Anterior cingulate cortex (tissue), 58 donors: ENCODE measurements at places on chromosomes 4 and X.
A peak's percentile ranks its signal among the peaks of the same experiment; 100 is the strongest.

DNA sequence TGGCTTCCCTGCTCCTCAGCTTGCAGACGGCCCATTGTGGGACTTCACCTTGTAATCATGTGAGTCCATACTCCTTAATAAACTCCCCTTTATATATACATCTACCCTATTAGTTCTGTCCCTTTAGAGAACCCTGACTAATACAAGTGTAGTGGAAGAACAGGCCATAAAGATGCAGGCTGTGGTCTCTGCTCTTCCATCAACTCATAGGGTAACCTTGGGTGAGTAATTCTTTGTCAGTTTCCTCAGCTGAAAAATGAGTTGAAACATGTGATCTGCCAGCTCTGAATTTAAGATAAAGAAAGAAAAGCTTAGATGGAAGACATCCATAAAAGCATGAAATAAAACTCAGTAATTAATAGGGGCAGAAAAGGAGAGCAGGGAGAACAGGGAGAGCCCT lies 103.6 kb downstream of the ENOX2 start:
- no peak for DNase-seq

DNA sequence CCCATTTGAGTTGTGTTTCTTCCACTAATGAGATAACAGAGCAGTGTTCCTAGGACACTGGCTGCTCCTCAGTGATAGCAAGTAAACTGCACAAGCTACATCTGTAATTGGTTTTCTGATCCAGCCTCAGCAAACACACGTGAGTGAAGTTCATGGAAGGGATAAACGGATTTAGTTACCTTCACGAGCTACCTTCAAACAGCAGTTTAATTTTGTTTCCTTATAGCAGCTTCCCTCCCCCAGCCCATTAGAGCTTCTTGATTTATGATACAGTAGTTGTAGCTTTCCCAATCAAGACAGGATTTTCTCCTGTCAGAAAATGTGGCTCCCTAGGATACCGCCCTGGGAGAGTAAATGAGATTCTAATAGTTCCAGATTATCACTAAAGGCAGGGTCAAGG lies 634.2 kb upstream of the FAT1 start:
- DNase-seq, result no peak

- no peak for DNase-seq
Observed at GRCh38 chr4:101328063-101328602, 19.2 kb downstream of the PPP3CA start.

DNA sequence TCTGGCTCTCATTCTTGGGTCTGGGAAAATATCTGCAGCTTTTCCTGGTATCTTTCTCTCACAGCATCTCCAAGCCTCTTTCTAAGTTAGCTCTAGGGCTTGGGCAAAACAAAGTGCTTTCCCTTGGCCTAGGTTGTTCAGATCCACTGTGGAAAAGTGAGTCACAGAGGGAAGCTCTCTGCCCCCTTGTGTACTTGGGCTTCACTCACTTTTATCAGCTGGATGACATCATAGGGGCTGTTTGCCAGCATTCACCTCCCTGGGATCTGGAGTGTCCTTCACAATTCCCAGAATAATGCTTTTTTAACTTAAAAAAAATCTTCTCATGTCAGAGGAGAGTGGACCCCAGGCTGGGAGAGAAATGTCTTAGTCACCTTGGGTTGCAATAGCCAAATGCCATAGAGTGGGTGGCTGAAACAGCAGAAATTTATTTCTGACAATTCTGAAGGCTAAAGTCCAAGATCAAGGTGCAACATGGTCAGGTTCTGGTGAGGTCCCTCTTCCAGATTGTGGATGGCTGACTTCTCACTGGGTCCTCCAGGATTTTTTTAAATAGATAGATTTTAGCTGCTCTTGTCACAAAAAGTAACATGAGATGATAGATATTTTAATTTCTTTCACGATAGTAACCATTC lies 247.8 kb downstream of the SH2D1A start:
- DNase-seq, result no peak

- DNase-seq, result peak; percentile 3
Observed at GRCh38 chrX:150958177-150958576, 25.0 kb upstream of the HMGB3 start.

GRCh38 chrX:56564164-56564885 lies 898 bp downstream of the UBQLN2 start:
- DNase-seq, result peak; percentile 6

GRCh38 chr4:7988437-7988836 lies 48.8 kb upstream of the AFAP1 start:
- no peak for DNase-seq

GRCh38 chrX:108019382-108019875 lies 25.4 kb upstream of the VSIG1 start:
- DNase-seq, result no peak

GRCh38 chr4:80033581-80033980 lies 39.4 kb downstream of the ANTXR2 start:
- DNase-seq, result no peak
